ENCODE measurements at places on chromosomes 5 and 9.
A peak's percentile ranks its signal among the peaks of the same experiment; 100 is the strongest.

- DNase-seq: no peak
Observed at GRCh38 chr5:167631191-167631590, 660.3 kb upstream of the WWC1 start.

DNA sequence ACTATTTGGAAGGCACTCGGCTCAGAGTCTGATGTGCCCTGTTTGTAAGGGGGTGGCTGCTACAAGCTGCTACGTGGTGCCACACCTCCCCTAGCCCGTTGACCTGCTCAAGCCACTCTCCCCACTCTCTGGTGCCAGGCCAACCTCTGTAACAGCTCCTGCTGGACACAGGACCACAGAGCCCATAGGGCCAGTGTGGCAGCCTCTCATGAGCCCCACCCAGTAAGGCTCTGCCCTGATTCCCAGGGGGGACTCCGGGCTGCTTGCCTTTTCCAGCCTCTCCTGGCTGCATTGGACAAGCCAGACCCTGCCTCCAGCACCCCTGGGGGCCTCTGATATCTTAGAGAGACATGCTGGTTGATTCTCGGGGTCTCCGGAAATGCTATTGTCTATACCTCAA lies 53.3 kb upstream of the ANGPTL2 start:
- DNase-seq: no peak

DNA sequence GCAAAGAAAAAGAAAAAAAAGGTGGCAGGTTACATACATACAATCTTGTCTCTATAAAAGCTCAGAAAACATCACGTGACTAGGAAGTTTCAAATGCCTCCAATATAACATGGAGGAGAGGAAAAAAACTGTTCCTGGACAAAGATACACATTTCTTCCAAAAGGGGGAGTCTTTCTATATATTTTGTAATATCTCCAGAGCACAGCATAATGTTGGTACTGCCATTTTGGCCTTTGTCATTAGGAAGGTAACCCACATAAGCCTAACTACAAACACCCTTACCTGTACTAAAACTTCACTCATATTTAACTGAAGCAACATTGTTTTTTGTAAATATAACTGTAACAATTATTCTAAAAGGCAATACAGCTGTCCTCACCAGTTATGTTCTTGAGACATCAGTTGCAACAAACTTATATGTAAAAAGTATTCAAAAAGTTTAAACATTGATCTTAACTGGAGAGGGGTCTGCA lies 1.2 kb upstream of the BTF3 start:
- DNase-seq: peak; percentile 17

GRCh38 chr5:103918668-103919367 lies 356.2 kb upstream of the NUDT12 start:
- DNase-seq: no peak

GRCh38 chr5:112692472-112692871 lies 45.2 kb upstream of the APC start:
- no peak for DNase-seq

DNA sequence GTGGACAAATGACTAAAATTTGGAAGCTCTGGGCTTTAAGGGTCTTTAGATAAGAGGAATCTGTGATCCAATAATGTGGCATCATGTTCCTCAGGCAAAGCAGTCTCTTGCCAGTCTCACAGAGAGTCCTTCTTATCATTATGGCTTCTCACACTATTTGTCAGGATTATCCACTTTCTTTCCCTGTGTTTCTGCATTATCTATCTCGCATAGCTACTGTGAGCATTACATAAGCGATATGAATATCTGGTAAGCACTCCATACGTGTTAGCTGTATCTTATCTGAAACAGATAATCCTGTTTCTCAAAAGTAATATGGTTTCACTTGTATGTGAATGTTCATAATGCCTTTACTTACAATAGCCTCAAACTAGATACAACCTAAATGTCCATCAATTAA lies 9.6 kb downstream of the MCC start:
- no peak for DNase-seq

GRCh38 chr9:85904975-85905374 lies 36.0 kb upstream of the NAA35 start:
- DNase-seq: no peak

DNA sequence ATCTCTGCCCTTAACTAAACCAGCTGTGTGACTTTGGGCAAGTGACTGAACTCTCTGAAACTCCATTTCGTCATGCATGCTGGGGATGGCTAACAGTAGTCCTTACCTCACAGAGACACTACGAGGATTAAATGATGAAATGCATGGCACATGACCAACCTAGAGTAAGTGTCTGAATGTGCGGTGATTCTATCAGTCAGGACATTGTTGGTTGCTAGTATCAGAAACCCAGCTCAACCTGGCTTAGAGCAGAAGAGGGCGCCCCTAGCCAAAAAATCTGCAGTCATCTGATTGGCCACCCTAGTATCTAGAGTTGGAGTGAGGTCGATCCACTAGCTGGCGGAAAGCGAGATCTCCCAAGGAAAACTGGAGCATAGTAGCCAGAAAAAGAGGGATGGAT lies 25.2 kb downstream of the NEURL1B start:
- DNase-seq: no peak

- no peak for DNase-seq
Observed at GRCh38 chr5:38163636-38164237, 94.6 kb upstream of the EGFLAM start.

DNA sequence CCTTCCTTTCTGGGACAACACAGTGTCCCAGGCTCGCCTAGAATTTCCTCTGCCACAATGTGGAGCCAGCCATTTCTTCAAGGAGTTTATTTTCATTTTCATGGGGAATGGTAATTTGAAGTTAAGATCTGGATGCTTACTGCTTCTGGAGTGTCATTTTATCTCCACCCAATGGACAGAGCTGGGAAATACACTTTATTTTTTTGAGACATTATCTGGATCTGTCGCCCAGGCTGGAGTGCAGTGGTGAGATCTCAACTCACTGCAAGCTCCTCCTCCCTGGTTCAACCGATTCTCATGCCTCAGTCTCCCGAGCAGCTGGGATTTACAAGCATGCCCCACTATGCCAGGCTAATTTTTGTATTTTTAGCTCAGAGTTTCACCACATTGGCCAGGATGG lies 12.7 kb upstream of the THG1L start:
- peak; percentile 79 for DNase-seq

DNA sequence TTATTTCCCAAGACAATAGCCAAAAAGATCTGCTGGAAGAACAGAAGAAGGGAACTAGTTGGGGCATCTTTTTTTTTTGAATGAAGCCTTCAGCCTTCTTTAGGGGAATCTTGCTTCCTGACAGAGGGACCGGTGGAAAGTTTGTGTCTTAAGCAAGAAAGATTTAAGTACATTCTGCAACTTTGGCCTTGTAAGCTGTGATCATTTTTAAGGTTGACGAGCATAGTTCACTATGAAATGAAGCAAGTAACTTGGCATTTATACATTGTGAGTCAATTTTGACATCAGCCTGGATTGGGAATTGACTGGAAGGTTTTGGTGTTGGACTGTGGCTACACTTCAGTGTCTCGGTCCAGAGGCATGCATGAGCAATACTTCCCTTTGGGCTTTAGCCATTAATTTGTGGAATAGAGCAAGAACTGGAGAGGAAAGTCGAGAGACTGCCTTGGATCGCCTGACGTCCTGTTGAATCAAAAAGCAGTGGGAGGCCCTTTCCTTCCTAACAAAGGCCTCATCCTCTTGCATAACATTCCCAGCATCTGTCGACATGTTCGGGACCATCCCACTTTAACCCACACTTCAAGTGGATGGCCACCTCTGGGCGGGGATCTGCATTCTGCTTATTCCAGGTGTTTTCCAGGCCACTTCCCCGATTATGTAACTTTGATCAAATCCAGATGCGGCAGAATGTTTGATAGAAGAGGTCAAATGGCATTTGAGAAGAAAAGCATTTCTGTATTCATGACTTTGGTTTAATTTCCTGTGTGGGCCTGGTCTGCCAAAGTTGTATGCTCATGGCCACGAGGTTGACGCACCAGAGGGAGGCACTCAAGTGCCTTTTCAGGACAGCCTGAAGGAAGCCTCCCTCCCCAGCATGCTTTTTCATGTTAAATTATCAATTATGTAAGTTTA lies 12.5 kb downstream of the ABL1 start:
- no peak for DNase-seq

DNA sequence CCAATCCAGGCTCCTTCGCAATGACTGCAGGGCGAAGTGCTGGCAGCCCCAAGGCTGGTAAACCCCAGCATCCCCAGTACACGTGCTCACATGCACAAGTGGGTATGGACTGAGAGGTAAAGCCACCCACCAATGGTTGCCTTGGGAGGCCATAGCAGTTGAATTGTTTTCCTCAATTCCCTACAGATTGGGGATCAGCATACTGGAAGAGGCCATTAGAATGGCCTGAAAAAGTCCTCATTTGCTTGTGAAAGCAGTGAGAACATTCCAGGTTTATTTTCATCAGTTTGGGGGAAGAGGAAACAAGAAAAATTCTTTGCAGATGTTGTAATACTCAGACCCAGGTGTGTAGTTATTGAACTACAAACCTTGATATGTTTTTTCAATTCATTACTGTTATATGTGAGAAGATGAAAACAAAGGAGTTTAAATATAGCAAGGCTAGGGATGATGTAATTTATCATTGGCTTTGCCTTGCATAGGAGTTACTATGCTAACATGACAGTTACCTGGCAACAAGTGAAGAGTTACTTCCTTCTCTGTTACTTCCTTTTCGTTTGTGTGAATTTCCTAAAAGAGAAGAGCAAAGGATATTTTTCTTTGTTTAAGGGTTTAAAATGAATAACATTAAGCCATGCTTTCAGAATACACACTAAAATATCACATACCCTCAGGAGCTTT lies 36.4 kb downstream of the MTMR12 start:
- no peak for DNase-seq

GRCh38 chr5:144460600-144460999 lies 289.9 kb downstream of the KCTD16 start:
- no peak for DNase-seq

DNA sequence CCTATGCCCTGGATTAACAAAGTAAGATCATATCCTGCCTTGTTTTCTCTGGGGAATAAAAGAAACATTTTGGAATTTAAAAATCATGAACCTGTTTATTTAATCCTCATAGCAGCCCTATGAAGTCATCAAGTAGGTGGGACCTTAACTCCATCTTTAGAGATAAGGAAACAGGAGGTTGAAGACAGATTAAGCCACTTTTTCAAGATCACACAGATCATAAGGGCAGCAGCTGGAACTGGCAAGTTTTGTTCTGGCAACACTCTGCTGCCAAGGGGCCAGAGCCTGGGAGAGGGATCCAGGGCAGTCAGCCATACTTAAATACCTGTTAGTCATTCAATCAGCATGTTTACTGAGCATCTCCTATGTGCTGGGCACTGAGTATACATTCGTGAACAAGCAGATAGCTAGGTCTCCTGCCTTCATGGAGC lies 63.7 kb downstream of the SLC1A1 start:
- DNase-seq: no peak

DNA sequence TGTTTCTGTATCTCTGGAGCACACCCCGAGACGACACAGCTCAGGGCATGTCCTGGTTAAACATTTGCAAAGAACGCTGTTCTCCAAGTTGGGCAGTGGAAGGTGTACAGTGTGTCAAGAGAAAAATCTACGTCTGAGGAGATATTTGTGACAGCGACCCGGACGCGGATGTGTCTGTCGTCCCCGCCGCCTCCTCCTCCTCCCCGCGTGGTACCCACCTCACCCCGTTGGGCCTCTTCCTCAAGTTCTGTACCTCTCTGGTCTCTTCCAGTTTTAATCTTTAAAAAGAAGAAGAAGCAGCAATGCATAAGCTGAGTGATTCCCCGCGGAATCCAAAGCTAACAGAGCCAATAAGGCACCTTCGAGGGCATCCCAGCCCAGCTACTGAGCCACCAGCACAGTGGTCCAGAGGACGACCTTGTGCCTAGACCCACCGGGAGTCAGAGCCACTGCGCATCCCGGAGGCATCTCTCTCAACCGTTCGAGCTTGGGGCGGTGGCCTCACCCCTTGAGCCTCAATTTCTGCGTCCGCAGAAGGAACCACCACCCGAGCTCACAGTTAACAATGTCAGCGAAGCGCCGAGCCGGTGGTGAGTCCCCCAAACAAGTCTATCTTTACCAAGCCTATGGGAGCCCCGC lies 467 bp downstream of the C9orf78 start:
- DNase-seq: no peak

- DNase-seq: no peak
Observed at GRCh38 chr9:134405527-134405926, 79.3 kb downstream of the RXRA start.

- no peak for DNase-seq
Observed at GRCh38 chr5:150512368-150512747, 4.4 kb downstream of the NDST1 start.

Data from hippocampal formation (tissue), 2 donors.